ENCODE measurements at places on chromosomes 2 and 18.
A peak's percentile ranks its signal among the peaks of the same experiment; 100 is the strongest.

- no peak for DNase-seq
Measured at GRCh38 chr18:40995529-40995928, 959.5 kb upstream of the PIK3C3 start.

- no peak for DNase-seq
Measured at GRCh38 chr2:15914596-15915385, 25.6 kb upstream of the MYCN start.

GRCh38 chr2:190511104-190511503 is 23.4 kb downstream of the NEMP2 start:
- peak; percentile 18 for DNase-seq

DNA sequence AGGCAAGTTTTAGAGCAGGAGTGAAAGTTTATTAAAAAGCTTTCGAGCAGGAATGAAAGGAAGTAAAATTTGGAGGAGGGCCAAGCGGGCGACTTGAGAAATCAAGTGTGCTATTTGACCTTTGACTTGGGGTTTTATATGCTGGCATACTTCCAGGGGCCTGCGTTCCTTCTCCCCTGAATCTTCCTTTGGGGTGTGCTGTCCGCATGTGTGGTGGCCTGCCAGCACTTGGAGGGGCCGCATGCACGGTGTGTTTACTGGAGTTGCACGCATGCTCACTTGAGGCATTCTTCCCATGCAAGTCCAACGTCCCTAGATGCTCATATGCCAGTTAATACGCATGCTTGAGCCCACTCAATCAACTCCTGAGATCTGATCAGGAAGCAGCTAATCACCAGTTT is 78.3 kb upstream of the MAP4K4 start:
- peak; percentile 58 for DNase-seq

GRCh38 chr2:159922563-159922962 is 124.6 kb upstream of the CD302 start:
- no peak for DNase-seq

GRCh38 chr2:197369933-197370320 is 59.3 kb upstream of the ANKRD44 start:
- DNase-seq = no peak

GRCh38 chr2:47271054-47272000 is 116.2 kb upstream of the STPG4 start:
- DNase-seq = no peak

DNA sequence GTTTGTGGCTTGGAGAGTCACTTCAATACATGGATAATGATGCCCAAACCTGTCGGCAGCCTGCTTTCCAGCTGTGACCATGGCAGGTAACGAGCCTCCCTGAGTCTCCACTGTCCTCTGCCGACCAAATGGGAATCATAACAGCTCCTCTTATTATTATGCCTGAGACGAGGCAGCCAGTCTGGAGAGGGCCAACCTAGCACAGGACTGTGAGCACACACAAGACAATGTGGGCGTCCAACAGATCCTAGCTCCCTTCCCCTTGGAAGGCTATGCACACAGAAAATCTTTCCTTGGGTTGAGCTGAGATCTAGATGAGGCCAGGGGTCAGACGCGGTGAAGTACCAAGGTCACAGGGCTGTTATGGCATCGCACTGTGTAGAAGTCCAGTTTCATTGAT is 890 bp upstream of the SLC4A3 start:
- DNase-seq = no peak

DNA sequence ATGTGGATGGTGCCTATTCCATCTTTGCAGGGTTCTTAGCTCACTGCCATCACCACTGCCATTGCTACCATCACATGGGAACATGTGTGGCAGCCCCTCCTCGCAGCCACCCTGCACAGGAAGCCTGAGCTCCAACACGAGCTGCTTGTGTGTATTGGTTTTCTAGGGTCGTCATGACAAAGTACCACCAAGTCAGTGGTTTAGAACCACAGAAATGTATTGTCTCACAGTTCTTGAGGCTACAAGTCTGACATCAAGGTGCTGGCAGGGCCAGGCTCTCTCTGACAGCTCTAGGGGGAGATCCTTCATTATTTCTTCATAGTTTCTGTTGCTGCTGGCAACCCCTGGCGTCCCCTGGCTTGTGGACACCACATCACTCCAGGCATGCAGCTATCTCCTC is 10.3 kb upstream of the IL1R2 start:
- no peak for DNase-seq

- DNase-seq = no peak
Measured at GRCh38 chr18:79611040-79611681, 68.4 kb upstream of the CTDP1 start.

- no peak for DNase-seq
Measured at GRCh38 chr2:41320491-41320890, 727.3 kb upstream of the PKDCC start.

DNA sequence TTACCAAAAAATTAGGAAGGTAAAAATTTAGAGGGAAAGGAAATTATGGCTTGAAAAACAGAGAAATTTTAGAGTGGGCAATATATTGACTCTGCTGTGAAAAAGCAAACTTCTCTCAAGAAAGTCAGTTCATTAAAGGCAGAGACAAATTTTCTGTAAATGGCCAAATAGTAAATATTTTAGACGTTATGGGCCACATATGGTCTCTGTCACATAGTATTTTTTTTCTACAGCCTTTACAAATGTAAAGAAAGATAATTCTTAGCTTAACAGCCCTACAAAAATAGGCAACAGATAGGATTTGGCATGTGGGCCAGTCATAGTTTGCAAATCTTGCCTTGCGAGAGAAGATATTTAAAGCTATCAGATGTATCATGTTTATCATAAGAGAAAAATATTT is 1750.4 kb downstream of the SUCLG1 start:
- DNase-seq = no peak

DNA sequence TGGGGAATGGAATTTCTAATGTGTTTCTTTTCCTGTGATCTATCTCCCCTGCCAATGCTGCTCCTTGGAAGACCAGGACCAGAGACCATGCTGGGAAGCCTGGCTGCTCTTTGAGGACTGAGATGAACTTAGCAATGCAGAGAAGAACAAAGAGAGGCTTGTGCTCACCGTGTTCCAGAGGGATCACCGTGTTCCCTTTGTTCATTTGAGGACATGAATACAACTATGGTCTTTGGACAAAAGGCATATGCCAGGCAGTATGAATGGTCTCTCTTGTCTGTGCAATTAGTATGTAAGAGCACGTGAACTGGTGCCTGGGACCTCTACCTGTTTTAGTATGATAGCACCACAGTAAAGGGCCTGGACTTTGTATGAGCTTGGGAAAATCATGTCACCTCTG is 139.9 kb downstream of the TDRD15 start:
- no peak for DNase-seq

DNA sequence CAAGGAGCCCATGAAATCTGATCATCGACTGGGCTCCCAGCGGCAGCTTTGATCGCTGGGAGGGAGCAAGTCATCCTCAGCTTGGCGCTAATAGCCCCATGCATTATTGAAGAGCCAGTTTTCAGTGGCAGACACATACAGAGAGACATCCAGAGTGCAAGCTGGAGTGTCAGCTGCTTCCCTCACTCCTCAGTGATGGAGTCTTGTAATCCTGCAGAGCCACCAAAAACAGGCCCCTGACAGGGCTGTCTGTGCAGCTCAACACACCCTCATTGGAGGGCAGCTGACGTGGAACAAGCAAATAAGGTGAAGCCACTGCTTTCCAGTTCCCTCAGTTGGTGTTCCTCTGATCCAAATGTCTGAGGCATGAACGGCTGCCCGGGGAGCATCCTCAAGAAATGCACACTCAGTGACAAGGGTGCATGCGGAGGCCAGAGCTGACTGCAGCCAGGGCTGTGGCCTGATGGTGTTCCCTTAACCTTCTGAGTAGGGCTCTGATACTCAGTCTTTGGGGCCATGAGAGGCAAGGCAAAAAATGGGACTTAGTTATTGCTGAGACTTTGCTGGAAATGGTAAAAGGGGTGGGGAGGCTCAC is 97.4 kb downstream of the RHOB start:
- DNase-seq = no peak

- no peak for DNase-seq
Measured at GRCh38 chr2:217530392-217531090, 472.3 kb downstream of the TNS1 start.

DNA sequence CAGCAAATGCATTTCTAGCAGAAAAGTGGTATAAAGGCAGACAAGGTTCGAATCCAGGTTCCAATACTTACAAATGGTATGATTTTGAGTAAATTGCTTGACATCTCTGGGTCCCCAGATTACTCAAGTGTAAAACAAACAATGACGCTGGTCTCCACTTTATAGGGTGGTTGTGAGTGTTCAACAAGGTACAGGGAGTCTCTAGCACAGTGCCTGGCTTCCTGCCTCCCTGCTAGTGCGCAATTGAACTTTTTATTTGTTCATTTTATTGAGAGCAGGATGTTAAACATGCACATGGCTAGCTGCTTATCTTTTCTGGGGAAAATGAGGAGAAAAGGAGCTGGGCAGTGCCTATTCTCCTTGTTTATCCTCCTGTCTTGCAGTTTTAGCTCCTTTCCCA is 74.9 kb upstream of the MYL1 start:
- DNase-seq = no peak

- no peak for DNase-seq
Measured at GRCh38 chr2:32418778-32419177, 62.0 kb downstream of the BIRC6 start.

GRCh38 chr2:24707143-24707542 is 86.0 kb downstream of the PTRHD1 start:
- DNase-seq = no peak

DNA sequence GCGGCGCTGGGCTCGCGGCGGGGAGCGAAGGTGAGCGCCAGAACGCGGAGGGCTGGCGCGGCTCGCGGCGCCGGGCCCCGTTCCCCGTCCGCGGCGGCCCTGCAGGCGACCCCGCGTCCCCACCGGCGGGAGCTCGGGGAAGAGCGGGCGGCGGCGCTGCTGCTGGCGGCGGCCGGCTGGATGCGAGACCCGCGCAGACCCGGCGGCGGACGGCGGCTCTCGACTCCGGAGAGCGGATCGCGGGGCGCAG is 213 bp downstream of the DOK6 start:
- DNase-seq = no peak

DNA sequence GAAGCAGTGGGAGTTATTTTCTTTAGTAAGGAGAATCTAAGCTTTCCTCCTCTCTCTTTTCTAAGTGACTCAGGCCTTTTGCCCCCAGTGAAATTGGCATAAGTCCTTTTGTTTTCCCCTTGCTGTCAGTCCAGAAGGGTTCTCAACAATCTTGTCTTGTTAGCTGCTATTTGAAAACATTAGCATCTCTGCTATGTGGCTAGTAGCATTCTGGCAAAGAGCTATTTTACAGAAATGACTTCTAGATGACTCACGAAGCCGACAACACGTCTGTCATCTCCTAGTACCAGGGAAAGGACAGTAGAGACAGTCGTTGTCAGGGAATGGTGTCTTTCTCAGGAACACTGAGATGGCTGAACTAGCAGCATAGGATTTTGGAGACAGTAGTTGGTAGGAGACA is 14.7 kb downstream of the SMARCAL1 start:
- no peak for DNase-seq

DNA sequence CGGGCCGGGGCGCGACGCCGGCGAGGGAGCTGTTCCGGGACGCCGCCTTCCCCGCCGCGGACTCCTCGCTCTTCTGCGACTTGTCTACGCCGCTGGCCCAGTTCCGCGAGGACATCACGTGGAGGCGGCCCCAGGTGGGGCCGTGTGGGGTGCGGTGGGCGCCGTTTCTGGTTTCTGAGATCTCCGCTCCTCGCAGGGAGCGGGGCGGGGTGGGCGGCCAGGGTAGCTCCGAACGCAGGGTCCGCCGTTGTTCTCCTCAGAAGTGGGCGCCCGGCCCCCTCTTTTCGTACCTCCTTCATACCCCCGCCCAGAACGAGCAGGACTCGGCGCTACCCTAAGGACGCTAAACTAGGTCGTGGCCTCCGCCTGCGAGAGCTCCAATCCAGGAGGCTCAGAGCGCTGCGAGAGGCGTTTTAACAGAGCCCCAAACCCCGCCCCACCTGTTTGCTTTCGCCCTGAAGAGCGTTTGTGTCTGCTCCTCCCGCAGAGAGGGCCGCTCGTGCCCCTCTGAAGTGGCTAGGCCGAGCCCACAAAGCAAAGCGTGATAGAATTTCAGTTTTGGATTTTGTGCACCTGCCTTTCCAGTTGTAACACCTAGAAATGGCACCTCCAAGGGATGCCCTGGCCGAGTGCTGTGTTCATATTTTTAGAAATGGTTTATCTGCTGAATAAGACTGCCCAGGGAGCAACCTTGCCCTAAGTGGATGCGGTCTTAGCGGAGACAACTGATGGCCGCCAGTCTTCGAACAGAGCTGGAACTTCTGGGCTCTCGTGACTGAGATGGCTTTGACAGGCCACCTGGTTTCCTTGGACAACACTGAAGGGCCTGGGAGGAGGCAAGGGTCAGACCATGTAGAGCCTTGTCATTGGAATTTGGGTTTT is 626 bp downstream of the CAPN10 start:
- DNase-seq = peak; percentile 8

DNA sequence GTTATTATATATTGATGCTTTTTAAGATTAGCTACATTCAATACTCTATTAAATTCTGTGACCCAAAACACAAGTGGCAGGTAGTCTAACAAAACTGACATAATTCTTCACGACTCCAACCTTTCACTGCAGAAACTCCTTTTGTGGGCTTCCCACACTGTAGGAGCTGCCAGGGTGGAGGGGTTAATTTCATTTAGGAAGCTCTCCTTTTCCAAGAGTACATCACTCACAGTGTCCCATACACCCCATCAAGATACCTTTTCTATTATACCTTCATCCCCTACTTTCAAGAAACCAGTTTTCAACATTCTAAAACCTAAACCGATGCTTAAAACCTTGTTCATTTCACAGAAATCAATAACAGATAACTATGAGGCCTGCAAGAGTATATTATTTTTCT is 825 bp downstream of the THUMPD2 start:
- DNase-seq = no peak

GRCh38 chr2:101921953-101922325 is 69.8 kb upstream of the IL1R2 start:
- no peak for DNase-seq

GRCh38 chr2:207153266-207153975 is 12.3 kb downstream of the KLF7 start:
- DNase-seq = no peak

- DNase-seq = no peak
Measured at GRCh38 chr18:9521770-9522169, 46.5 kb downstream of the RALBP1 start.

- no peak for DNase-seq
Measured at GRCh38 chr18:24629921-24630320, 169.5 kb downstream of the HRH4 start.

- no peak for DNase-seq
Measured at GRCh38 chr2:191636586-191636985, 41.4 kb upstream of the NABP1 start.

DNA sequence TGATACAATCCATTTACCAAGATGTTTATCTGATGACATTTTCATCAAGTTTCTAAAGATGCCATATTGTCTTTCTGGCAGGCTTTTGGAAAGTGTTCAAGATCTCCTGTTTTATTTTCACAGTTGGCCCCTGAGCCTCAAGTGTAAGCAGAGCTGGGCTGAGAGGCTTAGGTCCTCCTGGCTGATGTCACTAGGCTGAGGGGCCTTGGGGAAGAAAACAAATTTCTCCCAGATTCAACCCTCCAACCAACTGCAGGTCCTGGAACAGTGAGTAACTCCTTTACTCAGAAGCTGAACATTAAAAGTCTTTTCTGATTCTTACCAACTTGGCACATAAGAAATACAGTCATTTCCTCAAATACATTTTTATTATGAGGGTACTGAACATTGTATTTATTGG is 14.9 kb upstream of the IL1RL1 start:
- no peak for DNase-seq

GRCh38 chr2:69026691-69027459 is 13.9 kb downstream of the ANTXR1 start:
- no peak for DNase-seq

Data from AML-193 (cell line).